GOT3 (cell line): ENCODE measurements at places on chromosomes 4 and X.

GRCh38 chrX:70754169-70754848, 154.2 kb downstream of the TEX11 start:
- no peak for DNase-seq

DNA sequence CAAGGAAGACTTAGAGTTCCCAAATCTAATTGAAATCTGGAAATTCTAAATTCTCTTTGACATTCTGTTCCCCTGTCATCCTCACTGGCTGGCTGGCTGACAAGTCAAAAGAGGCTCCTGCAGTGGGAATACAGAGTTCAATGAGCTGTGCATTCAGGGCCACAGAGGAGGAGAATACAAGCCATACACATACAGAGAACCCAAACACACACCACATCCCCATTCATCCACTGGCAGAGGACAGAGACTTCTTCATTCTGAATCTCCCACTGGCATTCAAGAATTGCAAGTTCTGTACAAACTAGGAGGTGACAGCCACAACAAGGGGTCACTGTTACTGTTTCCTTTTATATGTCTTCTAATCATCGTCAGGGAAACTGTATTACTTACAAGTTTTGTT, 49.7 kb downstream of the SAT1 start:
- no peak for DNase-seq

- no peak for DNase-seq
Observed at GRCh38 chr4:123606946-123607542, 210.4 kb downstream of the SPRY1 start.

DNA sequence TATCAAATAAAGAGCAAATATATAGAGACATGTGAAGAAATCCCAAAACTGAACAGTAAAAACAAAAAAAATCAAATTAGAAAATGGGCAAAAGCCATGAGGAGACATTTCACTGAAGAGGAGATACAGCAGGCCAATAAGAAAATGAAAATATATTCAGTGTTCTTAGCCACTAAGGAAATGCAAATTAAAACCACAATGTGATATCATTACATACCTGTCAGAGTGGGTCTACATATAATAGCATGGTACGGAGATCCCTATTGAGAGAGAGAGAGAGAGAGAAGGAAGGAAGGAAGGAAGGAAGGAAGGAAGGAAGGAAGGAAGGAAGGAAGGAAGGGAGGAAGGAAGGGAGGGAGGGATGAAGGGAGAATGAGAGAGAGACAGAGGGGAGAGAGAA, 707.0 kb upstream of the ACTRT1 start:
- DNase-seq = no peak

DNA sequence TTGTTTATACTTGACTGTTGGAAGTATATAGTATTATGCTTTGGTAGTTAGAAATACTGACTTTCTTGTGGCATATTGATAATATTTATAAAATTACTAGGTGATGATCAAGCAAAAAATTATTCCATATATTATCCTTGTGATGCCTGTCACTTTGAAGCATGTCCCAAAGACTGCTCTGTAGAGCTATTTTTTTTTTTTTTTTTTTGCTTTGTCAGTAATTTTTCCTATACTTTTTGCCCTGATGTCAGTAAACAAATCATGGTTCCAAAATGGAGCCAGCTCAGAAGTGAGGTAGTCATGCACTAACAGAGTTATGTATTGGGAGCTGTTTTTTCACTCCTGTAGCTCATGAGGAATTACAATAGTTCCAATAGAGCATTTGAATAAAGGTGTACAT, 11.2 kb downstream of the WWC2 start:
- DNase-seq = no peak

DNA sequence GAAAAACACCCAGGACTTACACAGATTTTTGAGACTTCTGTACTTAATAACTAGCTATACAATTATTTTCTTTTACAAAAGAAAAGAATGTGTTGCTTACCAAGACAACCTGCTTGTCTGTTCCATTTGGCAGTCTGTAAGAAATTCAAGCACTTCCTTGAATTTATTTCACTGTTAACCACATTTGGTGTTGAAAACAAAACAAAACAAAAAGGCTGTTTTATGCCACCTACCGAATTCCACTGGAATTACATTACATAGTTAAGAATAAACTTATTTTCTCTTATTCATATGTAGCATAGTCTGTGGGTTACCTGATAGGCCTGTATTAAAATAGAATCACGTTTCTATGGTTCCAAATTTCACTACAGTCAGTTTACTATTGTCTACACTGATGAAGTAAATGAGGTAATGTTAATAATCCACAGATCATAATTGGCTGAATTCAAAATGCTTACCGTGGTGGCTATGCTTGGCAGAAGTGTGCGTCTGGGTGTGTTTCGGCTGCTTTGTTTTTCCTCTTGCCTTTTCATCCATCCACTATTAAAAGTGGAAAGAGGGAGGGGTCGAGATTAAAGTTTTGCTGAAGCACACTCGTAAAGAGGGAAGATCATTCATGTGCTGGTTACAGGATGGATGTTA, at the start of gene TLR1:
TLR1 (minus strand) TSS at position 138 of the 642 bp plus-strand sequence. CDS start 5,960 bp downstream, outside the sequence.
- DNase-seq = no peak

DNA sequence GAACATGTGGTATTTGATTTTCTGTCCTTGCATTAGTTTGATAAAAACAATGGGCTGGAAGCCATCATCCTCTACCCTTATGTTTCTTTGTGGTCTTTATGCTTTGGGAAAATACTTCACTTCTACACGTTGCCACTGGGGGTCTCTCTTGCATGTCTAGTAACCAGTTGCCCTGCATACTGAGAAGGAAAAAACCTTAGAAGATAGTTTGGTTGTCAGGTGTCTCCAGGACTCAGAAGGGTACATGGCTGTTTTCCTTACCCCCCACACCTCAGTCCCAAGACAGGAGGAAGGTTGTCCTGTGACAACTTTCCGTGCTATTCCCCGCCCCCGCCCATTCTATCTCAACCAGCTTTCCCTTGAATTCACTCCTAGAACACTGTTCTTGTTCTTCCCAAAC, 62.1 kb upstream of the LANCL3 start:
- no peak for DNase-seq

- no peak for DNase-seq
Observed at GRCh38 chr4:128847082-128847724, 37.7 kb downstream of the JADE1 start.

DNA sequence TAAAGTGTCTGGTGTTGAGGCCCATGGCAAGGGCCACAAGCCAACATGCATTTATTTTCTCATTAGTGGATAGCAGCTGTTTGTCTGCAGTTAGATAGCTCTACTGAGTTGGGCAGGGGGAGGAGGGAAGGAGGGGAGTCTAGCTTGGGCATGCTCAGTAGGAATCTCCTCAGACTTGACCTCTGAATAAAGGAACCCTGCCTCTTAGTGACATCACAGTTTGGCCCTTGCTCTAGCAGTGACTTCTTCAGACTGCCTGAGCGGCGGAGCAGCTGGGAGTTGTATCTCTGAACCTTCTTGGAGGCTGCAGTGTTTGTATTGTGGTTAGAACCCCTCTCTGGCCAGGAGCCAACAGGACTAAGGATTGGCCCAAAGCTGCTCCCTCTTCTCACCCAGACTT, 57.4 kb downstream of the BCORL1 start:
- DNase-seq = no peak

- DNase-seq = no peak
Observed at GRCh38 chr4:115972967-115973366, 859.5 kb upstream of the NDST4 start.

GRCh38 chr4:5024673-5025072, 5.4 kb upstream of the CYTL1 start:
- DNase-seq = peak; percentile 25

DNA sequence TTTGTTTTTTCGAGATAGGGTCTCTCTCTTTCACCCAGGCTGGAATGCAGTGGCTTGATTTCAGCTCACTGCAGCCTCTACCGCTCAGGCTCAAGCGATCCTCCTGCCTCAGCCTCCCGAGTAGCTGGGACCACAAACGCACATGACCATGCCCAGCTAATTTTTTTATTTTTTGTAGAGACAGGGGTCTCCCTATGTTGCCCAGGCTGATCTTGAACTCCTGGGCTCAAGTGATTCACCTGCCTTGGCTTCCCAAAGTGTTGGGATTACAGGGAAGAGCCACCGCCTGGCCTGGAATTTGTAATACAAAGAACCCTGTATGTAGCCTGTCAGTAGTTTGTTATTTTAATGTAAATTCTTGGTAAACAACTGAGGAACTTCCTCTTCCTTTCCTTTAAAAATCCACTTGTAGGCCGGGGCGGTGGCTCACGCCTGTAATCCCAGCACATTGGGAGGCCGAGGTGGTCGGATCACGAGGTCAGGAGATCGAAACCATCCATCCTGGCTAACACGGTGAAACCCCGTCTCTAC, 119.5 kb downstream of the PHKA2 start:
- no peak for DNase-seq

- no peak for DNase-seq
Observed at GRCh38 chr4:149765630-149766029, 50.0 kb downstream of the IQCM start.

- no peak for DNase-seq
Observed at GRCh38 chr4:732911-733630, 27.4 kb downstream of the PCGF3 start.

DNA sequence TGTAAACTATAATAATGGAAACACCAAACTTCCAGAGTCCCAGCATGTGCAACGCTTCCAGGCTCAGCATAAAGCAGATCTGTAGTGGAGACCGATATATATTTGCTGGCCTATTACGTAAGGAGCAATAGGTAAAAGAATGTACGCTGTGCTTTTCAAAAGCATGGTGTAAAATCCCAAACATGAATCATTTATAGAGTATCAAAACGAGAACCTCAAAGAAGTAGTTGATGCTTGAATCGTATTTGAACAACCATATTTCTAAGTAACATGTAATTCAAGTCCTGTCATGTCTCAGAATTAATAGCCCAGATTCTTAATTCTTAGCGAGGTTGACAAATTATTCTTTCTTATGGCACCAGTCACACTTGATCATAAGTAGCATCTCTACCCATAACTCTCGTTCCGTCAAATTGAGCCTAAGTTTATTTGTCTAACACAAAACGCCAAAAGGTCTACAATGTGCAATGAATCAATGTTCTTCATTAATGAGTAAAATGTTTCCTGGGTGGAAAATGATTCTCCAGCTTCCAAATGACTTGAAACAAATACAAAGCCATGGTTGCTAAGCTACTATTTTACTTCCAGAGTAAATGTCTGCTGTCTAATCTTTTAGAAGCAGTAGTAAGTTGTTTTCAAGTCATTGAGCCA, 811.5 kb upstream of the FRG1 start:
- no peak for DNase-seq

GRCh38 chr4:33532821-33533220, 2711.5 kb downstream of the ARAP2 start:
- no peak for DNase-seq

DNA sequence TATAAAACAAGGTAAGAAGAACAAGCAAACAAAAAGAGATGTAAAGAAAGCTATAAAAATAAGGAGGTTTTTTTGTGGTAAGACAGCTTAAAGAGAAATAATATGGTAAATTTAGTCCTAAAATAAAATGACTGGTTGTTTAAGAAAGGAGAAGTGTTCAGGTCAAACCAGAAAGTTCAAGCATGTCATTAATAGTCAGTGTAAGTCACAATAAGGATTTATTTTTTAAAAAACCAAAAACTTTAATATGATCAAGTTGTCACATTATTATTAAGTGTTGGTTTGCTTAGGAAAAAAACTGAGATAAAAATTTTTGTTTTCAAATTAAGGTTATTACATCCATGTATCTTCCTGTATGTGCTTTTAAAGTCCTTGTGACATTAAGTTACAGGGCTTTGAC, 19.1 kb downstream of the ASIC5 start:
- no peak for DNase-seq

GRCh38 chr4:185839194-185839712, 27.3 kb upstream of the SORBS2 start:
- peak; percentile 17 for DNase-seq

- no peak for DNase-seq
Observed at GRCh38 chr4:122082661-122083060, 69.5 kb upstream of the BLTP1 start.

DNA sequence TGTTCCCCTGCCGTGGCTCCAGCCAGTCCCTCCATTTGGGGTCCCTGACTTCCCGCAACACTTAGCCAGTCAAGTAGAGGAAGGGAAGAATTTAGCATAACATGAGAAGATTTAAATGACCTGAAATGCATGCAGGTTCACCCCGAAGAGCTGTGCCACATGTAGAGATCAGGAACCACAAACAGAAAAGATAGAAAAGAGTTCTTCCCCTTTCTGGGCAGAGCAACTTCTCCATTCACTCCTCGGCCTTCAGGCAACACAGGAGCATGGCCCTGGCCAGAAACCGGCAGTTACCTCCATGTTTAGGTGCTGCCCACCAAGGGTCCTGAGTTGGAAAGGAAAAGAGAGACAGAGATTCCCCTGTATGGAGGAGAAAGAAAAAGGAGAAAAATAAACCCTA, 5.2 kb downstream of the NLRP2B start:
- no peak for DNase-seq

DNA sequence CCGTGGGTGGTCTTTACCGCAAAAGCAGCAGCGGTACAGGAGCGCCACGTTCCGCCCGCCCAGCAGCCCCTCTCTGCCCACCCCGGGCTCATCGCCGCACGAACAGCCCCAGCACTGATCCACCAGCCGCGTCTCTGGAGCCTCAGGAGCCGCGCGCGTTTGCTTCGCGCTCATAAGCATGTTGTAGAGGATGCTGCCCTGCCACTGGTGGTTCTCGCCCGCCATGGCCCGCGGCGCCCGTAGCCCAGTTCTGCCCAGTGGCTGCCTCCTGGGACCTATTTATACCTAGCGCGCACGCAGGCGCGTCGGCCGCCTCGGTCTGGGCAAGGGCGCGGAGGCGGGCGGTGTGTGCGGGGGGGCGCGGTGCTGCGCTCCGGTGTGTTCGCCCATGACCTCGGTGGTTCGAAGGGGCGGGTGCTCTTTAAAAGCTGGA, at the start of gene NR0B1:
NR0B1 (minus strand) TSS at position 252 of the 433 bp plus-strand sequence; CDS start at position 225, 27 bp downstream.
- no peak for DNase-seq

DNA sequence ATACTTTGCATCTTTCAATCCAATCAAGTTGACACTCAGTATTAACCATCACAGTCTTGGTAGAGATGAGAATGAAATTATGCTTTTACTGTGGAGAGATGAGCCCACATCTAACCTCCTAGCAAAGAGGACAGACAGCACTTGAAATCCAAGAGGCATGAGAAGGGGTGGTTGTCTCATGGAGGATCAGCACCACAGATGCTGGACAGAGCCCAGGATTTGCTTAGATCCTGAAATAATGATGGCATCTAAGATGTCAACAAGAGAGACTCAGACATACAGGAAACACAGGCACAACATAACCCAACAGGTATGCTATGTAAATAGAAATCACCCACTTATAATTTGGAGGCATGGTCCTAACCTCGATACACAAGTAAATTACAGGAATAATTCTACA, 74.3 kb upstream of the VCX2 start:
- DNase-seq = no peak

- DNase-seq = no peak
Observed at GRCh38 chrX:15435836-15436619, 51.8 kb upstream of the VEGFD start.

DNA sequence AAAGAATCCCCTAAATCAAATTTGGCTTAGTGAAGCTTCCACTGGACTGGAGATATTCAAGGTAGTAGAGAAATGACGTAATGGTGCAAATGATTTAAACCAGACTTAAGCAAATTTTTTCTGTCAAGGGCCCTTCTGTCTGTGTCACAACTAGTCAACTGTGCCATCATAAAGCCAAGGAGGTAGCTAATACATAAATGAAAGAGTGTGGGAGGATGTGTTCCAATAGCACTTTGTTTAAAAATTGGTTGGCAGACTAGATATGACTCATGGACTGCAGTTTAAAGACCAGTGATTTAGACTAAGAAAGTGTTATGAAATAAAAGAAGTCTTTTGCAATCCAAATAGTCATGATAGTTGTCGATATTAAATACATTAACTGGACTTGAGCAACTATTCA, 24.3 kb upstream of the TEX13C start:
- no peak for DNase-seq
